ENCODE measurements at places on chromosomes 6 and 20.
A peak's percentile ranks its signal among the peaks of the same experiment; 100 is the strongest.

- DNase-seq: no peak
These were observed 64.4 kb downstream of the PLCG1 start for GRCh38 chr20:41201760-41202159.

- peak; percentile 51 for DNase-seq
These were observed 8.6 kb downstream of the AARS2 start for GRCh38 chr6:44304282-44305199.

DNA sequence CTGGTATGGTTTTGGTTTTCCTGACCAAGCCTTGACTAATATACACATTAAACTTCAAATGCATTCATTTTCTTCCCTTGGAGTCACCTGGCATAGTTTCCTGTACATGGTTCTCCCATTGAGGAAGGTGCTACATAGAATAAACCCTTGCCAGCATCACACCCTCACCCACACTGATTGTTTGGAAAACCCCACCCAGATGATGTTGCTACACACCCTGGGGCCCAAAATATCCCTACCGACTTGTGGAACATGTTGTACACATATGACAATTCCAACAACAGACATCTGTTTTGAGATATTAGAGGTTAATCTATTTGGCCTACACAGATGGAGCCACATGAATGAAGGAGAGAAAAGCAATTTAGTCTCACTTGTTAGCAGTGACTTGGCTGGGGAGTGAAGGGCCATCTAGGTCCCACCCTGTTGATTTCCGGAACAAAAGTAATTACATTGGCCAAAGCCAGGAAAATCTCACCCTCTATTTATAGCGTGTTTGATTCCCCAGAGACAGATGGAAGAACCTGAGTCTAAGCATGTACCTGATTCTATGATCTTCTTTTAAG lies 606.0 kb upstream of the BTBD3 start:
- DNase-seq: no peak

DNA sequence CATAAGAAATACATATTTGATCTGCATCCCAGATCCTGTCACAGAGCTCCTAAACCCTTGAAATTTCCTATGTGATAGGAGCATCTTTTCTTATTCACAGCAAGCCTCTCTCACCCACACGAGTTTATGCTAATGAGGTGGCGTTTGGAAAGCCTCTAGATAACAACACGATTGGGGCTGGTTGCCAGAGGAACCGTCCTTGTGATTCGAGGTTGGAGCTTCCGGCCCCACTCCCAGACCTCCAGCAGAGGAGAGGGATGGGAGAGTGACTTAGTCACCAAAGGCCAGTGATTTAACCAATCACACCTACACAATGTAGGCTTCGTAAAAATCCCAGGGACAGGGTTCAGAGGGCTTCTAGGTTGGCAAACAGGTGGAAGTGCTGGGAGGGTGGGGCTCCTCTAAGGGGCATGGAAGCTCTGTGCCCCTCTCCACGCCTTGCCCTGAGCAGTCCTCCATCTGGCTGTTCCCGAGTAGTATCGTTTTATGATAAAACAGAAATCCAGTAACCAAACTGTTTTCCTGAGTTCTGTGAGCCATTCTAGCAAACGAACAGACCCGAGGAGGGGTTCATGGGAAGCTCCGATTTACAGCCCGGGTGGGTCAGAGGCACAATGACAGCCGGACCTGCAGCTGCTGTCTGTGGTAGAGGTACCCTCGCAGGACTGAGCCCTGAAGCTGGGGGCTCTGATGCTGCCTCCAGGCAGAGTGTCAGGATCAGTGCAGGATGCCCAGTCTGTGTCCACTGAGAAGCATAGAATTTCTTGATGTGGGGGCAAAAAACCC lies 238.1 kb upstream of the ARID1B start:
- no peak for DNase-seq

DNA sequence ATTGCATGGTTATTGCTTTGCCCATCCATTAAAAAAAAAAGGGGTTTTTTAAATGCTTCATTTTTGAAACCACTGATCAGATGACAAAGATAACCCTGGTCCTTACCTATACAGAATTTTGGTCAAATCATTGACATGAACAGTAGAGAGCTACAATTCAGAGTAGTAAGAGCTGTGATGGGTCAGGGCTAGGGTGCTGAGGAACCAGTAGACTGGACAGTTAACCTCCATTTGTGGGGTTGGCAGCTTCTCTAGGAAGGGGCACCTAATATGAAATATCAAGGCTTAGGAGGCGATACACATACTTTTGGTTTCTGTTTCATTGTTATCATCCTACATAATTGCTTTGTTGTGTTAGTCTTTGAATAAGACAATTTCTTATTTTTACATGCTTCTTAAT lies 55.1 kb downstream of the ORC3 start:
- DNase-seq: no peak

- no peak for DNase-seq
These were observed 45.4 kb downstream of the FIG4 start for GRCh38 chr6:109736273-109737025.

DNA sequence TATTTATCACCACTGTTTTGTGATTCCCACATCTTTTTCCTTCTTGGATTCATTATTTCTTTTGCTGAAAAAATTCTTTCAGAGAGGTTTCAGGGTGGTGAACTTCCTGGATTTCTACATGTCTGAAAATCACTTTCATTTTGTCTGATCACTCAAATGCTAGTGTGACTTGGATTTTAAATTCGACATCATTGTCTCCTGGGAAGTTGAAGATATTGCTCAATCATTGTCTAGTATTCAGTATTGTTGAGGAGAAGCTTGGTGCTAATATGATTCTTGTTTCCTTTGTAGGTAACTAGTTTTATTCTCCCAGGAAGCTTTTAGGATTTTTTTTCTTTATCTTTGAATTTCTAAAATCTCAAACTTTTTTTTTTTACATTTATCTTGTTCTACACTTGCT lies 45.0 kb downstream of the DNAH8 start:
- no peak for DNase-seq

DNA sequence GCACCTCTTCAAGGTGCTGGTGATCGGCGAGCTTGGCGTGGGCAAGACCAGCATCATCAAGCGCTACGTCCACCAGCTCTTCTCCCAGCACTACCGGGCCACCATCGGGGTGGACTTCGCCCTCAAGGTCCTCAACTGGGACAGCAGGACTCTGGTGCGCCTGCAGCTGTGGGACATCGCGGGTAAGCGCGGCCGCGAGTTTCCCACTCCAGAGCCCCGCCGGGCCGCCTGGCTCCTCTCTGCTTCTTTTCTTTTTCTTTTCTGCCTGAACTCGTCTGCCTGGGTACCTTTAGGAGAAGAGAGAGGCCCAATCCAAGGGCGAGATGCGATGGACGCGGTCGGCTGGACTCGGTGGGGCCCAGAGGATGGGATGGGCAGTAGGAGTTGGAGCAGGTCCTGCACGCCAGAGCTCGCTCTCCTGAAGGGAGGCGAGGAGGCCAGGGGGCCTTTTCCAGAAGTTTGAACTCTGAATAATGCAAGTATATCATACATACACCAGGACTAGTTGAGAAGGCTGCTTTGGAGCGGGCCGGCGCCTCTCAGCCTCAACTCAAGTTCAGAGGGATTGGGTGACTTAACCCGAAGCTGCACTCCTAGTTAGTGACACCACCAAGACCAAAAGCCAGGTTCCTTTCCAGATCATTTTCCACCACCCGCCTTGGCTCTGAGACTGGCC lies 445 bp downstream of the RAB32 start:
- DNase-seq: no peak

- DNase-seq: no peak
These were observed 39.5 kb downstream of the ID4 start for GRCh38 chr6:19876672-19877071.

DNA sequence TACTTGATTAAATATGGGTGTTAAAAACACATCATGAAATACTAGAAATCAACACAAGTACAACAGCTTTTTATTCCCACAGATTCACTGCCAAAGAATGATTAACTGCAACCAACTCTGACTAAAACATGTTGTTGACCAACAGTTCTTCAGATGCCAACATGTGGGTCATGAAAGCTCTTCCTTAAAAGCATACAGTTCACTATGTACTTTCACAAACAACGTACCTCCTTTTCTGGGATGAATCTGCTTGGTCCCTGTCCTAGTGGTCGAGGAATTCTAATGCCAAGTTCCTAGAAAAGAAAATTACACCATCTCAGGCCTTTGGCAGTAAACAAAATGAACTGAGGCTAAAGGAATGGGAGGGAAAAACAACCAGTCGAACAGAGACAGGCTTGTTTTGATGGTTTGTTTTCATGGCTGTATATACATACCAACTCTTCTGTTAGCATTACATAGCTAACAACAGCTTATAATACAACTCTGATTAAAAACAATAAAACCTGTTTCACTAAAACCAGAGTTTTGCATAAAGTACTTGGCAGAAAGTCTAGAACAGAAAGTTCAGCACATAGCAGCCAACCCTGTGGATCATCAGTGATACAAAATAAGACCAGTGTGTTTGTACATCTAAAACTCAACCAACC lies 92.5 kb downstream of the SESN1 start:
- no peak for DNase-seq

DNA sequence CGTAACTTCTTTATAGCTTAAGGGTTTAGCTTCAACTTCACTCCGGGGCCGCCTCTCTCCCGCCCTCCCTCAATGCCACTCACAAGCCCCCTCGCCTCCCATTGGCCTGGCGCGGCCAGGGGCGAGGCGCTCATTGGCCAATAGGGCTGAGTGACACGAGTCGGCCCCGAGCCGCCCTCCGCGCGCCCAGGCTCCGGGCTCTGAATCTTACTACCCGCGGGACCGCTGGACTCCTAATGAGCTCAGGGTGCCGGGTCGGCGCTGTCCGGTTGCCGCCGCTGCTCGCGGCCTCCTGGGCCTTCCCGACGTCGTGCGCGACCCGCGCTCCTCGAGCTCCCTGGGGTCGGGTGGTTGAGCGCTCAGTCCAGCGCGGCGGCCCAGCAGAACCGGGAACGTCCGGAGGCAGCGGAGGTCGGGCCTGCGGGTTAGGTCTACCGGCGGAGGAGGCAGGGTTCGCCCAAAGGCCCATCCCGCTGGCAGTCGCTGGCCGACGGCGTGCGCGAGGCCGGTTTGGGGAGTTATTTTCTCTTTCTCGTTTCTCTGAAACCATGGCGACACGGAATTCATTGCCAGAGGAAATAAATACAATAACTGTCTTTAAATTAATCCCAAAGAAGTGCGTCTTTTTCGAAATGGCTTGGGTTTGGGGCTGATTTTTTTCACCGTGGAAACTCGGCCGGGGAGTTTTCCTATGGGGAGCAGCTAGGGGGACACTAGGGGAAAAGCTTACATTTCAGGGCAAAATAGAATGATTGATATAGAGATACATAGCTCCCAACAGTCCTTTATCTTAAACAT lies at the start of gene SIM1:
Gene SIM1 (minus strand): TSS at position 19 of the 798 bp plus-strand sequence. CDS start 1,453 bp downstream, outside the sequence.
- DNase-seq: no peak

DNA sequence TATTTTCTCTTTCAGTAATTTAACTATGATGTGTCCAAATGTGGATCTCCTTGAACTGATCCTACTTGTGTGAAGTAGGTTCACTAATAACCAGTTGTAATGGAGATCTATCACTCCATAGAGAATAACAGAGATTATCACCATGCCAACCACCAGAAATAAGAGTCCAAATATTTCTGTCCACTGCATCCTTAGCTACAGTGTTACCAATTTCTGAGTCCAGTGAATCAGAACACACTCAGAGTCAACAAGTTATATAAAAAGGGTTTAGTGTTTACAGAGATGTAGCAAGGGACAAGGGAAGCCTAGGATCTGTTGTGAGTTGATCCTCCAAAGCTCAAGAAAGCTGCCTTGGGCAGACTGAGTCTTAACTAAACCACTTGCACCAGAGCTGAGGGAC lies 882.8 kb downstream of the TBC1D32 start:
- no peak for DNase-seq

DNA sequence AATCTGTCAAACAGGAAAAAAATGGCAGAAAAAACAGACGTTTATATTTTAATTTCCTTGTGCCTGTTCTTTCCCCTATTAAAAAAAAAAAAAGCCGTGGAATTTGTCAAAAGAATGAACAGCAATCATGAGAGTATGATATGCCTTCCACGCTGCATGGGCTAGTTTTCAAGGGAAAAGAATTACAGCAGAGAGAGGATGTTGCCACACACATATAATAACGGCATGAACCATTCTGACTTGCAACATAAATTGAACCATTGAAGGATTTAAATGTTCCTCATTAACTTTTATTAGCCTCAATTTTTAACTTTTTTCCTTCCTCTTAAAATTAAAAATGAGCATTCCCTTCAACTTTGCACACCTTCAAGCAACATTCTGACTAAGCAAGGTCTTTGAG lies 301.8 kb downstream of the FOXC1 start:
- no peak for DNase-seq

- no peak for DNase-seq
These were observed 14.8 kb upstream of the OVOL2 start for GRCh38 chr20:18072532-18072931.

DNA sequence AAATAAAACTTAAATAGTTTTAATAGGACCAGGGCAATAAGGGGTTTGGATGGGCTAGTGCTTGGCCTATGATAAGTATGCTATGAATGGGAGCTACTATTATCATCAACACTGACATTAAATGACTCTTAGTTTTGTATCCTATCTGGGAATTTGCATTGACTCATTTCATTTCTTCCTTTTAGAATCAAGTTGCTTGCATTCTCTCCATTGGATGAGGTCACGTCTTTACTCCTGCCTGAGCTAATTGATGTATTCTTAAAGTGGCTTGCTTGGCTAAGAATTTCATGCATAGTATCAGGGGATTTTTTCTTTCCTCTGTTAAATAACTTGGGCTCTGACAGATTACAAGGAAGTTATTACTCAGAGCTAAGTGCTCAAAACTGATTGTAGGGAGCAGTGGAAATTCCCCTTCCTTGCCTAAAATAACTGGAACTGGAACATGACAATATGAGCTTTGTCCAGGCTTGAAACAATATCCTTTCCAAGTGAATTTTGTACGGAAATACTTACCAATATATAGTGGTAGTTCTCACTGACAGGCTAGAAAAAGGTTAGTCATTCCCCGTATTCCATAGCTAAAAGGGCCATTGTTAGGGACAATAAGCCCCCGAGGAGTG lies 169.9 kb downstream of the BCAS1 start:
- DNase-seq: no peak

DNA sequence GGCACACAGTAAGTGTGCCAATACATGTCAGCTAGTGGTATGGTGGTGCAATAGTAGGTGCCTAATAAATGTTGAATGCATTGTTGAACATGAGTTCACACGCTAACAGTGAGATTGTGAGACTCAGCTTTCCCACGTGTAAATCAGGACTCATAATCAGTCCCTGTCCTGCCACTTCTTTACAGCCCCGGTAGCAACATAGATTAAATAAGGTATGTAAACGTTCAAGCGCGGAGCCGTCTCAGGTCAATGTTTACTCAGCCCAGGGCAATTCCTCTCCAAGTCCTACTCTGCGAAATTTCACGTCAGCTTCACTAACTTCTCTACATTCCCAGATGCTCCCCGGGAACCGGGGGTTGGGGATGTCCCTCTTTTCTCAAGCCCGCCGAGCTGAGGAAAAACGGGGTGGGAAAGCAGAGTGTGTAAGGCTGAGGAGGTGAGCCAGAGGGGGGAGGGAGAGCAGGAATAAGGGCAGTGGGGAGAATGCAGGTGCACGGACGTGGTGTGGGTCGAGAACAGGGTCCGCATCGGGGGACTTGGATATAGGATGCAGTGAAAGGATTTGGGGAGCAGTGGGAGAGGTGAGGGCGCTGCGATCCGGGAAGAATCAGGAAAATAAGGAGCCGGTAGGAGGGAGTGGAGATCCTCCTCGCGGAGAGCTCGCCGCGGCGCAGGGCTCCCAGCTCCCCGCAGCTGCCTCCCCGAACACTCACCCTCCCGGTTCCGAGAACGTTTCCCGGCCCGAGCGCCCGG lies 544 bp upstream of the TP53INP2 start:
- DNase-seq: no peak
